Stimulated activated CD4-positive, alpha-beta T cell treated with anti-CD3 and anti-CD28 coated beads, Interleukin-4, amount 100 ng/mL, for 48 hours (primary cell): ENCODE measurements at places on chromosomes 6 and 20.

- DNase-seq = peak; percentile 71
Measured at GRCh38 chr20:46174469-46175126, 56.5 kb downstream of the CD40 start.

DNA sequence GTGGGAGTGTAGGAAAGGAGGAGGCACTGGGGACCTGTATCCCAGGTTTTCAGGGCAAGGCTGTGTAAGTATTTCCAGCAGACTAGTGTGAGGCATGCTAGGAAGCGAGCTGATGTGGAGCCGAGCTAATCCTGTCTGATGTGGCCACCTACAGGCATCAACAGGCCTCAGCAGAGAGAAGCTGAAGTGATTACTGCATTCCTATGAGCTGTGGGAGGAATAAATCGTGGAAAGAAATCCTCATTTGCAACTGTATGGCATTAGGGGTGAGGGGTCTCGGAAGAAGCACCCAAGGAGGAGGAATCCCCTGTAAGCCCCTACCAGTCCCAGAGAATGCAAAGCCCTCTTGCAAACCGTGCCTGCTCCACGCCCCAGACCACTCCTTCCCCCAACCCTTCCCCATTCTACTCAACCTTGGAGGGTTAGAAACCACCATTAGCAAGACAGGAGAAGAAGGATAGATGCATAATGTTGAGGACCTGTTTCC is 41.6 kb downstream of the C6orf15 start:
- DNase-seq = no peak

- DNase-seq = no peak
Measured at GRCh38 chr6:153059757-153060156, 57.2 kb upstream of the MTRF1L start.

DNA sequence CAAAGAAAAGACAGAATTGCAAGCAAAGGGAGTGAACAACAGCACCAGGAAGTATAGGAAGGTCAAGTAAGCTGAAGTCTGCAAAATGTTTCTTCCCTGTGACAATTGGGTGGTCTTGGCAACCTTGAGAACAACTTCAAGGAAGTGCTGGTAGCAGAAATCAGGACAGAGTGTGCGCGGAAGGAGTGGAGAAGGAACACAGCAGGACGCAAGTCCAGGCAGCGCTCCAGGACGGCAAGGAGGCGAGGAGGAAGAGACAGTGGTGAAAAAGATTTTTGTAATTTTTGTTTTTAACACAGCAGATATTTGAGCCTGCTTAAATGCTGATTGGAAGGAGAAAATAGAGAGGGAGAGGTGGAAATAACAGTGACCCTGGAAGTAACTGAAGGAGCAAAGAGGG is 141.7 kb downstream of the F13A1 start:
- DNase-seq = no peak

DNA sequence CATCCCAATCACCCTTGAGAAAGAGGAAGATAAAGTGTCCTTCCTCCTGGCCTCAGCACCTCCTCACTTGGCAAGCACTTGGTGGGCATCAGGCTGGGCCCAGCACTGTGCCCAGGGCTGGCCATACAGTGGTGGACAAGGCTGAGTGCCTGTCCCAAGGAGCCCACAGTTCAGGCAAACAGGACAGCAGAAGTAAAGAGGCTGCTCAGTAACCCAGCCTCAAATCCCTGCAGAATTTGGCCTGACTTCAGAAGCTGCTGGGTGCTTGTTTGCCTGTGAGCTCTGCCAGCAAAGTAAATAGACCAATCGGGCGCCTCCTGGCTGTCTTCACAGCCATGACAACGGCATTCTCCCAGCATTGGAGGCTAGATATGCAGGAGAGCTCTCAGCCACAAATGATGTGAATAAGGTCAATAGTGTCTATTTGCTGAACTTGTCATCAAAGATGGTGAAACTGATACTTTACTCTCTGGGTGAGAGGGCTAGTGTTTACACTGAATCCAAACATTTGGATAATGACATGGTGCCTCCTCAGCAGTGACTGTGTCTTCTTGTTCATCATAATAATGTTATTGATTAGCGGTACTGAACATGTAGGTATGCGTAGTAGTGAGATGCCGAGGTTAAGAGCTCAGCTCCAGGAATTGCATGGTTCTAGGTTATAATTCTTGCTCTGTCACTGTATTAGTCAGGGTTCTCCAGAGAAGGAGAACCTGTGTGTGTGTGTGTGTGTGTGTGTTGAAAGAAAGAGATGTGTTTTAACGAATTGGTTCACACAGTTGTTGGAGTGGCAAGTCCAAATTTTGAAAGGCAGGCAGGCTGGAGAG is 36.9 kb upstream of the FANCE start:
- no peak for DNase-seq

DNA sequence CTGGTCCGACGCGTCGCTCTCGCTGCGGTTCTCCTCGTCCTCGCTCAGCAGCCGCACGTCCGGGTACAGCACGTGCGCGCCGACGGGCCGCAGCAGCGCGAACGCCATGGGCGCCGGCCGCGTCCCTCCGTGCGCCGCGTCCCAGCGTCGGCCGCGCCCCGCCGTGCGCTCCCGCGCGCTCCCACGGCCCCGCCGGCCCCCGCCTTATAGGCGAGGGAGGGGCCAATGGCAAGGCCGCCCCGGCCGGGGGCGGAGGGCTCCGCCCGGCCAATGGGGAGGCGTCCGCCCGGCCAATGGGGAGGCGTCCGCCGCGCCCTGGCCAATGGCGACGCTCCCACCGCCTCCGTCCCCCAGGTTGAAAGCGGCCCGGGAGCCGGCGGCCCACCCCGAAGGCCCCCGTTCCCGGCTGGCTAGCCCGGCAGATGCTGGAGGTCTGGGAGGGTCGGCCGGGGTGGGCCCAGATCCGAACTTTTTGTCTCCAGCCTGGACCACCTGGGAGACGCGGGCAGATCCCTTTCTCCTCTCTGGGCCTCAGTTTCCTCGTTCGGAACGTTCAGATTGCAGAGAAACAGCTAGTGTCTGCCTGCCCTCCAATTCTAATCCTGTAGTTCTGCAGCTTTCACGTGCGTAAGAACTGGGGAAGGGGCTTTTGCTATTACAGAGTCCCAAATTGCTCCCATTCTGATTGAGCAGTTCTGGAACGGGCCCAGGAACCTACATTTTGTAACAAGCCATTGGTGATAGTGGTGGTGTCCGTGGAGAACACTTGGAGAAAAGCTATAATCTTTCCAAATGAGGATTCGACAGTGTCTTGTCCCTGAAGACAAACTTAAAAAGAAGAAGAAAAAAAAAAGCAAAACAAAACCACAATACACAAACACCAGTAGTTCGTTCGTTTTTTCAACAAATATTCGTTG is at the start of gene TCF15:
Gene TCF15 (minus strand): TSS at position 180 of the 917 bp plus-strand sequence. CDS start 72 bp downstream, at position 108.
- no peak for DNase-seq

GRCh38 chr6:138882369-138883017 is 86.6 kb downstream of the ECT2L start:
- DNase-seq = peak; percentile 17

DNA sequence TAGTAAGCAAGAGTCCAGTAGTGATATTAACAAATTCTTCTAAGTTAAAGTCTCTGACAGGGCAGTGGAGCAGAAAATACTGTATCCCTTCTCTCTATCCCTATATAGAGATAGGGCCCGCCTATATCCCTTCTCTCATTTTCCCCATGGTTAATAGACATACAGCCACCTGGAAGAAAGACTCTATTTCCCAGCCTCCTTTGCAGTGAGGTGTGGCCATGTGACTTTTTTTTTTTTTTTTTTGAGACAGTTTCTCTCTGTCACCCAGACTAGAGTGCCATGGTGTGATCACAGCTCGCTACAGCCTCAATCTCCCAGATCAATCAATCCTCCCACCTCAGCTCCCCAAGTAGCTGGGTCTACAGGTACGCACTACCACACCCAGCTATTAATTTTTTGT is 16.7 kb upstream of the CDK5RAP1 start:
- DNase-seq = no peak

- no peak for DNase-seq
Measured at GRCh38 chr20:58884966-58885365, 32.5 kb downstream of the GNAS start.

- DNase-seq = no peak
Measured at GRCh38 chr6:46104209-46104608, 25.6 kb upstream of the ENPP4 start.

GRCh38 chr20:19947611-19948264 is 69.4 kb upstream of the NAA20 start:
- DNase-seq = no peak

DNA sequence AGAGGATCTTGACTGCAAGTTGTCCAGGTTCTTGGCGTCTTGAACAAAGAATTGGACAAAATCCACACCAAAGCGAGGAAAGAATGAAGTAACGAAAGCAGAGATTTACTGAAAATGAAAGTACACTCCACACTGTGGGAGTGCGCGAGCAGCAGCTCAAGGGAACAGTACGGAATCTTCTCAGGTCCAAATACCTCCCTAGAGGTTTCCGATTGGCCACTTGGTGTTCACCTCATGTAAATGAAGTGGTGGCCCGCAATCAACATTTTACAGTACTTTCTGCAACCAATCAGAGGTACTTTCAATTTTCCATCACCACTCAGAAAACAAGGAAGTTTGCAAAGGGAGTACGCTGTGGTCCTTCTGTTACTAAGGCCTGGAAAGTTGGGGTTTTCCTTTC is 122.4 kb downstream of the PTPRK start:
- no peak for DNase-seq

DNA sequence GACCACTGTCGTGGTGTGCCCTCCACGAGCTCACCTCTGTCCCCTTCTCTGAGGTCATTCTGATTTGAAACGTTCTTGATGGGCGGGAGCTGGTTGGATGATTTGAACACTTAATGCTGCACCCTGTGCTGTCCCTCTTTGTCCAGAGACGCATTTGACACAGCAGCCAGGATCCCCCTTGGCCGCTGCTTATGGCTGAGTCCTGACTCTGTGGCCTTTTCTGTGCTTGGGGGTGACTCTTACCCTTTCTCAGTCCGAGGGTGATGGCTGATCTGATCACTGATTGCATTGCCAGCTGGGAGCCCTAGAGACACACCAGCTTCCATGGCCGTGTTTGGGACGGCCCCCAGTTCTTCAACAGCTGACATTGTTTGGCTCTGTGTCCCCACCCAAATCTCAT is 43.5 kb upstream of the FRMD1 start:
- no peak for DNase-seq

- no peak for DNase-seq
Measured at GRCh38 chr6:56663344-56663743, 20.7 kb upstream of the DST start.

GRCh38 chr6:149913085-149913484 is 9.8 kb downstream of the RAET1G start:
- DNase-seq = no peak

GRCh38 chr6:12420626-12421025 is 130.5 kb downstream of the EDN1 start:
- DNase-seq = no peak

DNA sequence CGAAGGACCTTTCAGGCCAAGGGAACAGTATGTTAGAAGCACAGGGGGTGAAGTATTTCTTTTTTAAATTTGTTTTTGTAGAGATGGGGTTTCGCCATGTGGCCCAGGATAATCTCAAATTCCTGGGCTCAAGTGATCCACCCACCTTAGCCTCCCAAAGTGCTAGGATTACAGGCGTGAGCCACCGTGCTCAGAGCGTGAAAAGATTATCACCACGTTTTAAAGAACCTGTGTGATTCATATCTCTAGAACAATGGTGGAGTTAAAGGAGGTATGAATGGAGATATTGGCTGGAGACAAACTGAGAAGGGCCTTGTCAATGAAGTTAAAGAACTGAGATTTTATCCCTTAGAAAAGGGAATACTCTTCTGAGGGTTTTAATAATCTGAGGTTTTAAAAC is 9.7 kb downstream of the ASF1A start:
- DNase-seq = no peak

DNA sequence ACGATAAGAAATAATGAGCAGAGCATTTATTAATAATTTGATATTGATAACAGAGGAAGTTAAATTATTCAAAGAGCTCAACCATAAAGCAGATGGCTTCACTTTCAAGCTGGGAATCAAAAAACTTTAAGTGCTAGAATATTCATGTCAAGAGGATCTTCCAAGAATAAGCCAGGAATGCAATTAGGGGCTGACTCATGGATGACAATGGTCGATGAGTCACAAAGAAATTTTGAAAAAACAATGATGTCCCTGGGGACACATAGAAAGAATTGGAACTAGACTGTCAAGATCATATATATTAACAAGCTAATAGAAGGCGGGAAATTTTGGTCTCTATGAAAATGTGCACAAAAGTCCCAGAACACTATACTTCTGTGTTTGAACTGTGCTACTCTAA is 304.1 kb downstream of the LAMA2 start:
- no peak for DNase-seq

GRCh38 chr6:23910420-23910819 is 215.6 kb upstream of the NRSN1 start:
- DNase-seq = no peak

DNA sequence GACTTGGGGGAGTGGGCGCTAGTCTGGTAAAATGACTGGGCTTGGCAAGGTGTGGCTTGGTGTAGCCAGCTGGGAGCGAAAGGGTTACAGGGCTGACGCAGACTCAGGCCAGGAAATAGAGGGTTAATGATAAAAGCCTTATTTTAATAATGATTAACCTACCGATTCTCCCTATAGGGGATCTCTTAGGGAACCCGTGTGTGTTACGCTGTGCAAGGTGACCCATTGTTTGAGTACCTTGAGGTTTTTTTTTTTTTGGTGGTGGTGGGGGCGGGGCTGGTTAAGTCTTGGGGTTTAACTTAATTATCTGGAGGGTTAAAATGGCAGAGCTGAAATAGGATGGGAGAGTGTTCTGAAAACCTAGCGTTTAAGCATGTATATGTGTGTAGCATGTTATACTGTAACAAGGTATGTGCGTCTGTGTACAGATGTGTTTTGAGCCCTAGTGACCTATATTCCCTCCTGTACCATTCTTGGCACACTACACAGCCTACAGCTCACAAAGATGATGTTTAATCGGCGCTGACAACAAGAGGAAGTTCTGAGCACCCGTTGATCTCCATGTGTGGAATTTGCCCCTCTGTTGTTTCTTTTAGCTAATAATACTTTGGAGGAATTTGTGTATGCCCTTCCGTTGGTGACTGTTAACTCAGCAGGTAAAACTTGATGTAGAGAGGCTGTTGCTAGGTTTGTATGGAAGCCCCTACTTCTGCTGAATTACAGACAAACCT is 1.3 kb downstream of the CARMIL1 start:
- DNase-seq = peak; percentile 15

GRCh38 chr6:75436869-75437268 is 56.7 kb downstream of the FILIP1 start:
- no peak for DNase-seq

DNA sequence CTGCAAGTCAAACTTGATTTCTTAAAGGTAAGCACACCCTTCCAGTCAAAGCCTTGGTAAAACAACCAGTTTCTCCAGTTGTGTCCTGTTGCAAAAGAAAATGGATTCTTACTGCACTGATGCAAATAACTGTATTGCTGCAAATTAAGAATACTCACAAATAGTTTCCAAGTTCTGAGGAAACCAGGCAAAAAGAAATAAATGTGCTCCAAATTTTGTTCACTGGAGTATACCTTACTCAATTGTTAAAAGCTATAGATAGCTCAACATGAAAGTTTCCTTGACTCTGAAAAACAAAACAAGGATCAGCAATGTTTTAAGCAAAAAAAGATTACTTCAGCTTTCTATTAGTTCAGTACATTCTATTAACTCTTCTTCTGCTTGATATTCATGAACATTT is 75.2 kb downstream of the SLC16A10 start:
- no peak for DNase-seq
